ENCODE measurements at places on chromosomes 6 and 20.

DNA sequence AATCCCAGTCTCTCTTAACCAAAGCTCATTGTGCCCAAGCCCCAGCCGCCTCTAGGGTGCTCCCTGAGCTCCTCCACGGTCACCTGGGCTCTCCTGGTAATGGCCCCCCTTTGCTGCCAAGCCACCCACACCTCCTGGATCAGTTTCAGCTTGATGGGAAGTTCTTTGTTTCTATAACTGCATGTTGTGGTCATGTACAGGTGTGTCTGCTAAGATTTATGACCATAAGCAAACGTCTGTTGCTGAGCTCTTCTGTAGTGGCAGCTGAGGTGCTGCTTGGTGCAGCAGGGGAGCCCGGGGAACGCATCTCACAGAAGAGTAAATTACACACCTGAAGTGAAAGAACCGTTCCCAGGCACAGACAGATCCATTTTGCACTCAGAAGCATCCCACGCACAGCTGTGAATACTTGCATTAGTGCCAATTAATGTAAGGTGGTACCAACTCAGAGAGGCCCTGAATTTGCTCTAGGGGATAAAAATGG, 194.6 kb upstream of the ARID1B start:
- no peak for DNase-seq

- DNase-seq: no peak
Measured at GRCh38 chr6:24149296-24149695, 23.3 kb downstream of the NRSN1 start.

DNA sequence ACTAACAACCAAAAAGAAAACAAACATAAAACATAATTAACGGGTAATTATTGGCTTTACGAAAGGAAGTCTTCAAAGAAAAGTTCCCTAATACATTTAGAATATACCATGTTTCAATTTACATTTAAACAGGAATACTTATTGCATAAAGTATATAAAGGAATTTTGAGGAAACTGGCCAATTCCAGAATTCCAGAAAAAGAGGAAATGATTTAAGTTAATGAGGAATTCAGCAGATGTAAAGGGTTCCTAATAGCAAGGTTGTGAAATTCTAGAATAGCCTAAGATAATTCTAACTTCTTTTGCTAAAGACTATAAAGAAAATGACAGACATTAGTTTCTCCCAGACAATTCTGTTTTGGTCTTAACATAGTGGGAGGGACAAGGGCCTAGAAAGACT, 35.0 kb downstream of the DTNBP1 start:
- no peak for DNase-seq

DNA sequence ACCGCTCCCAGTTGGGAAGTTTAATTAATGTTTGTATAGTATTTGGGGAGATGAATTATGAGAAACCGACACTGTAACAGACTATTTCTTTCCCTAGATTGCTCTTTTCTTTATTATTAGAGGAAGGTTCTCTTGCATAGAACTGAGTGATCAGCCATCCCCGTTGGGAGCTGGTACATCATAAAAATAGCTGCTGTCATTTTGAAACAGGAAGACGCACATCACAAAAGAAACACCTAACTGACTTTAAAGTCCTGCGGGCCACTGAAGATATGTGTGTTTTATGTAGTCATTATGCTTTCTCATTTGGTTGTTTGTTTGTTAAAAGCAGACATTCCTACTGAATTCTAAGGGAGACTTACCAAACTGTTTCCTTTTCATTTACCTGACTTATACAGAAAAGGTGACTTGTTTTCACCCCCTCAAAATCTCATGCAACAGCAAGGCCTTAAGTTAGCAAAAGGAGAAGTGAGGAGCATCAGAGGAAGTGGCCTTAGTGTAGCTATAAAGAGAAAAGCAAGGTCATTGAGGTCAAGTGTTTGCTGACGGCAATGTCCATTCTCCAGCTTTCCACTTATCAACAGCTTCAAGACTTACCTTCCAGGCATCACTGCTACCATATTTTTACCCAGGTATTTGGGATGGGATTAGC, 91.0 kb downstream of the PKHD1 start:
- DNase-seq: no peak

DNA sequence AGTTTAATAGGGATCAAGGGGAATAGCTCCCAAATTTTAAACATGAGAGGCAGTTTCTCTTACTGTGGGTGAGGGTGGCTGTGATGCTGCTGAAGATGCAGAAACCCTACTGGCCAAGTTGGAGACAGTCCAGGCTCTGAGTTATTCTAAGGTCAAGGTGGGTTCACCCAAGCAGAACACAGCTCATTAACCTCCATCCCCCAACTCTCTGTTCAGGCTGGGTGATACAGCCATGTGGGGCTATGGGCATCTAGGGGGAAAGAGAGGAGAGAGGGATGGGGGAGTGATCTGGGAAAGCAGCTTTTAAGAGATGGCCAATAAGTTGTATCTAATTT, 18.9 kb upstream of the TRAM2 start:
- no peak for DNase-seq

GRCh38 chr20:54219751-54220426, 12.0 kb downstream of the PFDN4 start:
- no peak for DNase-seq

- no peak for DNase-seq
Measured at GRCh38 chr6:43391440-43392031, 22.1 kb upstream of the ZNF318 start.

GRCh38 chr6:139324301-139324555, 32.4 kb upstream of the TXLNB start:
- DNase-seq: no peak

DNA sequence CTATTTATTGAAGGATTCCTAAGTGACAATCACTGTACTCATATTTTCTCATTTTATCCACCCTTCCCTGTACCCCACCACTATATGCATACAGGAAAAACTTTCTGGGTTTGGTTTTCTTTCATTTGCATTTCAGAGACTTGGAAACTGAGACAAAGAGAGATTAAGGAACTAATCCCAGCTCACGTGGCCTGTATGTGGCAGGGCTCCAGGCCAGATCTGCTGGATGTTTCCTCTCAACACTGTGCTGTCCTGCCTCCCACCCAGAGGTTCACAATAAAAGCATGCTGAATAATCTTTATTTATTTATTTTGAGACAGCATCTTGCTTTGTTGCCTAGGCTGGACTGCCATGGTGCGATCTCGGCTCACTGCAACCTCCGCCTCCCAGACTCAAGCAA, 50.2 kb downstream of the CEP162 start:
- no peak for DNase-seq

- DNase-seq: no peak
Measured at GRCh38 chr6:16153211-16153820, 24.4 kb downstream of the MYLIP start.

DNA sequence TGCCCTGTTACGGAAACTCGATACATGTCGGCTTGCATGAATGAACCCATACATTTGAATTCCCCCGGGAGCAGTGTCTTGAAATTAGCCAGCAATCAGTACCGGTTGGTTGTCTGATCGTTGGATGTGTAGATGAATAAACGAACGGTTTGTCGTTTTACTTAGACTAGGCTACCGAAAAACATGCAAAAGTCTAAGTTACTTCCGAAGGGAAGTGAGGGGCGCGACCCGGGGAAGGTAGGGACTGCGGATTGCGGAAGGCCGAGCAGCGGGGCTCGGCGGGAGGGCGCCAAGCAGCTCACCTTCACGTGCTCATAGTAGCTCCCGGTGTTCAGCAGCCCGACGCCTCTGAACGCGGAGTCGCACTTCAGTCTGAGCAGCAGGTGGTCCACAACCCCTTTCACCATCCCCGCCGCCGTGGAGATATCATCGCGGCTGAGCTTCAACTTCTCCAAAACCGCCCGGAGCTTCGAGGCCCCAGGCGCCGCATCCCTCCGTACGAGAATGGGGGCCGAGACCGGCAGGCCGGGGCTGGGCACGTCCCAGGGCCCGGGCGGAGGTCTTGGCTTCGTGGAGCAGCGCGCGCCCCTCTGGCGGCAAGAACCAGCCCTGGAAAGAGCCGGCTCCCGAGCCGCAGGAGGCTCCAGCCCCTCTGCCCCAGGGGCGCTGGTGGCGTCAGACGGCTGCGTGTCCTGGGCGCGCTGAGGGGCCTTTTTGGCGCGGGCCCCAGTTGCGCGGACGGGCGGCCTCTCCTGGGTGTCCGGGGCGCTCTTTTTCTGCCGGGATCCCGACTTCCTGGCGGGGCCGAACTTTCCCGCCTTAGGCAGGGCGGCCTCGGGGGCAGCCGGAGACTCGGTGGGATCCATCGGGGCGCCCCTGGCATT, 632 bp downstream of the CGAS start:
- DNase-seq: no peak

GRCh38 chr6:3701631-3702030, 49.9 kb downstream of the PXDC1 start:
- DNase-seq: no peak

DNA sequence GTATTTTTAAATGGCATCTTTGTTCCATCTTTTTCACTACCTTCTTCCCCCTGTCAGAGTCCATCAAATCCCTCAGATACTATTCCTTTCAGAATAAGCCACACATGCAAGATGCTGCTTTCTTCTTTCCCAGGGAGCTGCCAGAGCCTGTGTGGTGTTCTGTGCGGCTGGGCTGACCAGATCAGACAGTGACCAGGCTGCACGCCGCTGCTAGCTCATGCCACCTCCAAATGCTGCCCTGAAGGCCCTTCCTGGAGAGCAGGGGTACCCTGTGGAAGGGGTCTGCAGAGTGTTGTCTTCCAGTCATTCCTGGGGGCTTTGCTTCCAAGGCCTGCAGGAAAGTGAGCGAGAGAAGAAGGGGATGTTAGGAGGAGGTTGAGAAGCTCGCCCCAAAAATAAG, 179.1 kb upstream of the SUPT3H start:
- DNase-seq: no peak

- no peak for DNase-seq
Measured at GRCh38 chr20:19338960-19339359, 126.5 kb downstream of the SLC24A3 start.

DNA sequence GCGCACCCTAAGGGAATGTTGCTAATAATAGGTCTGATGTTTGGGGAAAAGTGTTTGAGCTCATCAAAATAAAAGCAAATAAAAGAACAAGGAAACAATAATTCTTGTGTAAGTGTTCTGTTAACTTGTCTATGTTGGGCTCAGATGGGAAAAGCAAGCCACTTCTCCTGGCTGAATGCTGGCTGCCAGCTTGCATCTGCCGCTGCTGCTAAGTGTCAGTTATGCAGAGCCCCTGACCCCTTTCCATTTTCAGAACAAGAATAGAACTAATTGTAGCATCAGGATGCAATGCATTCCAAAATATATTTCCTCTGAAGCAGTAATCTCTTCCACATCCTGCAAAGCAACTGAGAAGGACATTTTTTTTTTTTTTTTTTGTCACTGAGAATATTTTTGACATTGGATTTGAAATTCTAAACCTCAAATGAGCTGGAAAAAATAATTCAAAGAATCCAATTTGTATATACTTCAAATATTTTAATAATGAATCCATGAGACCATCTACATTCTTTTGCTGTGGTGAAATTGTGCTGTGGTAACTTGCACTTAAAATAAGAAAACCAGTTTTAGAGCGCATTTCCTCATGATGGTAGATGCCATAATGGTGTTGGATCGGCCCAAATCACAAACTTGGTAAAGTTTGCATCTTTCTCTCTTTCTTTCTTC, 43.9 kb upstream of the DEK start:
- no peak for DNase-seq

DNA sequence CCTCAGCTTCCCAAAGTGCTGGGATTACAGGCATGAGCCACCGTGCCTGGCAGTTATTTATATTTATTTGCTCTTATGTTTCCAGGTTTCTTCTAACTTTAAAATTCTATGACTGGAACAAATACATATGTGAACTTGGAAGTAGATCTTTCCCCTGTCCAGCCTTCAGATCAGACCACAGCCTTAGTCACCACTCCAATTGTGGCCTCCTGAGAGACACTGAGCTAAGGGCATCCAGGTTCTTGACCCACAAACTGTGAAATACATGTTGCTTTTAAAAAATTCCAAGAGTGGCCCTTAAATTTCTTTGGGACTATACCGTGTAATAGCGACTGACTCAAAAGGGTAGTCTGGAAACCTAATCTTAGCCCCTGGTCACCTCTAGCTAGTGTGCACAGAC, 1.5 kb upstream of the ADGRG6 start:
- no peak for DNase-seq

Measured in stimulated activated CD8-positive, alpha-beta memory T cell treated with anti-CD3 and anti-CD28 coated beads, Interleukin-7, amount 100 ng/mL, for 24 hours (primary cell).